NAMALWA (cell line): ENCODE measurements at places on chromosomes 3 and 15.

DNA sequence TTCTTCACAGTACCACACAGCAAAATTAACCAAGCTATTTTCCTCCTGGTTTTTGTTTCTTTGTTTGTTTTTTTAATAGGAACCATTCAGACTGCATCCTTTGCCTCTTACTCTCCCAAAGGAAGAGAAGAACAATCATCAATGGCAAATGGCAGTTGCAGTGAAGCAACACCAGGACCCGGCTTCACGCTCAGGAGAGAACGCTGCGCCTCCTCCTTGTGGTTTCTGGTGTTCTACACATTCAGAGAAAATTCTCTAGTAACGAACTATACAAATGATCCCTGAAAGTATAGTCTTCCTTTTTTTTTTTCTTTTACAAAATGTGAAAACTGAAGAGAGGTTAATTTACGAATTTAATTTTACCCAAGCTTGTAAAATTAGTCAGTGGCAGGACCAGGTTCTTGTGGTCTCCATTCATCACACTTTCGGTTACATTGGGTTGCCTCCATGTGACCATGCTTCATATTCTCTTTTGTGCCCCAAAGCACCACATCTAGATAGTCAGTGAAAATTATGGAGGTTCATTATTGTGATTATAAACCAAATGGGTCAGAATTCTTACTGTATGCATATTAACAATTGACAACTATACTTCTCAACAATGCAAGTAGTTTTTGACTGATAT is 10.6 kb upstream of the MINDY2 start:
- DNase-seq: no peak

- DNase-seq: no peak
Measured at GRCh38 chr15:96627031-96627568, 296.6 kb downstream of the NR2F2 start.

DNA sequence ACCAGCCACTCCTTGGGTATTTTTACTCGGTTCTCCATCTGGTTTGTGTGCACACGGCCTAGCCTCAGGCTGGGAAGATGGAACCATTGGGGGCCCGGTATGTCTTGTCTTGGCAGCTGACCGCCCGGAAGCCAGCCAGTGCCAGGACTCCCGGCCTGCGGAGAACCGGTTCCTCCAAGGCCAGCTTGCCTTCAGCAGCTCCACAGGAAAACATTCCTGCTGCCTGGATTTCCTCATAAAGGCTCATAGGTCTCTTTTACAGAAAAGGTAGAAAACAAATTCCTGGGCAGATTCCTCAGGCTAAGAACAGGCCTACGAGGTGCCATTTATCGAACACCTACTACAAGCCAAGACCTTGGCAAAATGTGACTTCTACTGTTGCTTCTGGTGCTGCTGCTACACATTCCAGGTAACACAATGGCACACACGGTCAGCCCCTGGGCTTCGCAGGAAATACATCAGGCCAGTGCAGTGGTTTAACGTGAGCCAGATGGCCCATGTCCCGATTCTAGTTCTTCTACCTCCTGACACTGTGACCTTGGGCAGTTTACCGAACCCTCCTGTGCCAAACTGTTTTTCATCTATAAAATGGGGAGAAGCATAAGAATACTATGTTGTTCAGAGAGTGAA is 141.8 kb downstream of the OPA1 start:
- DNase-seq: no peak

DNA sequence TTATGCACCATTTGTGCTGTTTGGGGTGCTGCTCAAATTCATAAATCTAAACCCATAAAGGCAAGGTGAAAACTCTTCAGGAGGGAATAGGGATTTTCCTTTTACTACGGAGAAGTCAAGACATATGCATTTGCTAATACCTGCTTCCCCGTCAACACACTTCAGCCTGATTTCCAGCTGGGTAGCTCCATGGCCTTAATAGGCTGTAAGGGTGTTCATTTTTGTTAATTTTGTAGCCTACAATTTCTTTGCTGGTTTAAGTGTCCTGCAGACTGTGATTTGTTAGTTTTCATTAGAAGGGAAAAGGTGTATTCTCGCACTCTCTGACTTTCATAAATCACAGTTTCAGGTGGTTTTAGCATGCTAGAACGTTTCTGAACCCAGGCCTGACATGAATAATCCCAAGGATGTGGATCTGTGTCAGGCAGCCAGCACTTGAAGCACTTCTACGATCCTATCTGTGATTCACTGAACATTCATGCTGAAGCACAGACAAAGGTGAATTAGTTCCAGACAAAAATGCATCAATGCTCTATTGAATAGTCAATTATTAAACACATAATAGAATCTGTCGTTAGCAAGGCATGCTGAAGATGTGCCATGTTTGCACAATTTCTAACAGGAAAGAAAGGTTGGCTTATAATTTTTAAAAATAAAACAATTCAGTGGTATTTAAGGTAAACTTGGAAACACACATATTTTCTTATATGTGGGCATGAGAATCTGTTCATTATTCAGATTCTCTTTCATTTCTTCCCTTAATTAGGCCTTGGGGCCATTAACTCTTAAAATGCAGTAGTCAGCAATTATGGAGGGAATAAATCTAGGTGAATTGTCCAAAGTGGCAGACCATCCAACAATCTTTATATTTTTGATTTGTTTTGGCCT is 17.9 kb upstream of the NMNAT3 start:
- DNase-seq: no peak

DNA sequence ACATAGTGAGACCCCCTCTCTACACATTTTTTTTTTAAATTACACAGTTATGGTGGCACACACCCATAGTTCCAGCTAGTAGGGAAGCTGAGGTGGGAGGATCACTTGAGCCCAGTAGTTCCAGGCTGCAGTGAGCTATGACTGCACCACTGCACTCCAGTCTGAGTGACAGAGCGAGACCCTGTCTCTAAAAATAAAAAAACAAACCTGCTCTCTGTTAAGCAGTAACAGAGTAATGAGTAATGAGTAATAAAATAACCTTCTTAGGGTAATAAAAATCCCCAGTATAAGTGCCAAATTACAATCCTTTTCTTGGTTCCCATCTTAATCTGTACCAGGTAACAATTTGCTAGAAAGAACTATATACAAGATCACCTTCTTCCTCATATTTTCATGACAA is 65.9 kb upstream of the PLXND1 start:
- DNase-seq: no peak

DNA sequence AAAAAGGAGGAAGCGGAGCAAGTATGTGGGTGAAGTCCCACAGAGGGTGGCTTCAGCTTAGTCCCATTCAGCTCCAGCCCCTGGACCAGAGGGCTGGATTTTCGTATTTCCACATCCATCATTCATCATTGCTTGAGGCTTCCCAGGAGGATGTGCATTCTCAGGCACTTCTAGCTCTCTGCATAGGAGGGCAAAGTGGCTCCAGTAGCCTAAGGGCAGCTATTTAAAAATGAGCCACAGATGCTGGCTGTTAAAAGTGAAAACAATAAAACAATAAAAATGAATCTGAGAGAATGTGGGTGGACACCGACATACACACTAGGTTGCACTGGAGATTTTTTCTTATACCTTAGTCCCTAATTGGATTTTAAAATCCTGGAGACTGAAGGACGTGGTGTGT is 629.2 kb upstream of the ZNF385D start:
- no peak for DNase-seq

- DNase-seq: no peak
Measured at GRCh38 chr3:31498791-31499190, 33.9 kb upstream of the STT3B start.

DNA sequence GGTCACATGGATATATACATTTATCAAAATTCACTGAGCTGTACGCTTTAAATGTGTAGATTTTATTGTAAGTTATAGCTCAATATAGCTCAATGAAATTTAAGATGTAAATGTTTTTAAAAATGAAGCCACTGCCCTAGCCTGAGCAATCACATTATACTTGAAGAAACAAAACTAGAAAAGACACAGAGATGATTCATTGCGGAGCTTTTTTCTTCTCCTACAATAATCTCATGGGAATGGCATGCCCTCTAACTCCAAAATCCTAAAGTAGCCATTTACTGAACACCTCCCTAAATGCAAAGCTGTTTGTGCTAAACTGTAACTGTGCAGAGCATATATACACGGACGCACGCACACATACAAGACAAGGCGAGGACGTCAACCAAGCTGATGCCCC is 84.2 kb downstream of the MYO9A start:
- DNase-seq: no peak

GRCh38 chr3:194399874-194400411 is 877 bp upstream of the GP5 start:
- DNase-seq: no peak

- DNase-seq: no peak
Measured at GRCh38 chr3:45272828-45273470, 46.9 kb upstream of the TMEM158 start.

DNA sequence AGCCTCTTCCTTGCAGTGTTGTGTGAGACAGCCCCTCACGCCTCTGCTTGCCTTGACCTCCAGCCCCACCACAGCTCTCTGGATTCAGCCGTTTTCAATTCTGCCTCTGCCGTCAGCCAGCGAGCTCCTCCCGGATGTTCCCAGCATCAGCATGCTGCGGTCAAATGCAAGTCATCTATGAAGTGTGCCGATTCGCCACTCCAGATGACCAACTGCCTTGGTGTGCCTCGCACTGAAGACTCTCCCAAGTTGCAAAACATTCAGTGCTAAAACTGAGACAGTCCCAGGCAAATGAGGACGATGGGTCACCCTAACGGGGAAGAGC is 30.6 kb upstream of the RASA2 start:
- no peak for DNase-seq
